ENCODE measurements at places on chromosomes 13 and 19. TPM values are rescaled to one million over a fixed set of nuclear protein-coding genes. Genes with fewer than 3 reads are reported as not detected.

The MRPL34 gene
- 17.9 TPM for total RNA-seq

The BST2 gene
- total RNA-seq = 9.0 TPM

The FAM83E gene
- total RNA-seq = 0.38 TPM

The OR4F17 gene
- total RNA-seq = not detected

The CASP14 gene
- total RNA-seq = not detected

The FARSA gene
- total RNA-seq = 44.9 TPM

The SLC7A9 gene
- total RNA-seq = 0.08 TPM

Measured in smooth muscle cell of the coronary artery (primary cell).